Adrenal gland (tissue), 19 donors: ENCODE measurements at places on chromosomes 1 and 21. TPM values are rescaled to one million over a fixed set of nuclear protein-coding genes. Genes with fewer than 3 reads are reported as not detected.

GNAT2 gene
- total RNA-seq = 0.22 TPM

FCAMR gene
- total RNA-seq = not detected

PEA15 gene
- 69.1 TPM for total RNA-seq

DNA sequence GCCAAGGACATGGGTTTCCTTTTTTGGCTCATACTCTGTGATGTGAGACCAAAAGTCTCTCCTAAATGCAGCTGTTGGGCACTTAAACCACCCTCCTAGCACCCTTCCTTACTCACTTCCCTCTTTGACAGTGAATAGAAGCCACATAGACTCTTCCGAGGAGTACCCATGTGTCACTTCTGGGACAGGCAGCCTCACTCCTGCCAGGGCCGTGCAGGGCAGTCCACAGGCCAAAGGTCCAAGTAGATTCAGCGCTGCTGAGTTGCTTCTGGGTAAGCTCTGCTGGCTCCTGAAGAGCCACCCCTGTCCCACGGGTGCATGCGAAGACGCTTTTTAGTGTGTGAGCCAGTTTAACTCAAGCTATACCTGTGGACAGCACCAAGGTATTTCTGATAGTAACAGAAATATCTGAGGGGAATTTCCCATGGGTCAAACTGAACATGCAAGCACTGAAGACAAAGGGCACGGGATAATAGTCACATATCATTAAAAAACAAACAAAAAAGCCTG lies 36.8 kb upstream of the BMP8B start:
- no peak overlapping the region for H3K27ac ChIP-seq
- no peaks in the 10 kb centered on the region for H3K36me3 ChIP-seq
- no peak overlapping the region for H3K4me3 ChIP-seq
- H3K27me3 ChIP-seq = no peaks in the 10 kb centered on the region

- no peak for DNase-seq
- no peaks in the 10 kb centered on the region for H3K36me3 ChIP-seq
- H3K4me1 ChIP-seq = no peaks in the 10 kb centered on the region
- no peak overlapping the region for H3K27ac ChIP-seq
Observed at GRCh38 chr21:15986277-15986676, 256.5 kb downstream of the USP25 start.
